CD4-positive, alpha-beta T cell treated with Interleukin-6 for 4 hours (primary cell): ENCODE measurements at places on chromosomes 7 and 10.

- DNase-seq: no peak
These were observed 32.8 kb upstream of the CDK14 start for GRCh38 chr7:90563286-90563685.

DNA sequence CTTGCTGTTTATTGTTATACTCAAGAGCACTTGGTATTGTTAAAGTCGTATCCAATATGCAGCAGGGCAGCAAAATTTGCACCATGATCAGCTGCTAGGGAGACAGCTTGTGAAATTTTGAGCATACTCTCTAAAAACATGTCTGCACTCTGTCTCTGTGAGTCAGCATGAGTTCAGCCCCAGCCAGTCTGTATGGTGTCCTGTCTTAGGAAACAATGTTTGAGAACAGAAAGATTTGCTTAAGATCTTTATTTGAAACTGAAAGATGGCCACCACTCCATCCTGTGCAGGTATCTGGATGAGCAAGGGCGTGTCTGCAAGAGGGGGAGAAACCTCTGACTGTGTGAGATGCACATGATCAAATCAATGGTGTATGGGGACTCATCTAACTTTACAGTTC lies 97.1 kb downstream of the GNAI1 start:
- no peak for DNase-seq

DNA sequence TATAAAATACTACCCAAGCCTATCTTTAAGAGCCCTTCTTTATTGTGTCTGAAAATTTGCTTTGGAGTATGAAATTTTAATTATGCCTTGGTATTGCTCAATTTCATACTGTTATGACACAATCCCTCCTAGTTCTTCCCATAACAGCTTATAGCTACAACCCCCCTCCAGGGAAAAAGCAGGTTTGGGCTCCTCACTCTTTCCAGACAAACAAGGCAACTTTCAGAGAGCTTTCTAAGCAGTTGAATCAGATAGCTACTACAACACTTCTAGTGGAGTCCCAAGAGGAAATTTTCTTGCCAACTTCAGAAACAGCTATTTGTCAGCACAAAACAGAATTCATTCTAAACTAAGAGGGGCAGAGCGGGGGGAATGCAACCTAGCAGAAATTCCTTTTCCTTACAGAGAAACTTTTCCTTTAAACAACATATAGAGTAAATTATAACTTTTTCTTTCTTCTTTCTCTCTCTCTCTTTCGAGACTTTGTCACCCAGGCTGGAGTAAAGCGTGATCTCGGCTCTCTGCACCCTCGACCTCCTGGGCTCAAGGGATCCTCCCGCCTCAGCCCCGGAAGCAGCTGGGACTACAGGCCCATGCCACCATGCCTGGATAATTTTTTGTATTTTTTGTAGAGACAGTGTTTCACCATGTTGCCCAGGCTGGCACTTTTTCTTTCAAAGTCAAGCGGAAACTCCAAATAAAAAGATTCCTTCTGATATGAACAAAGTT lies 26.0 kb upstream of the JMJD1C start:
- DNase-seq: no peak

DNA sequence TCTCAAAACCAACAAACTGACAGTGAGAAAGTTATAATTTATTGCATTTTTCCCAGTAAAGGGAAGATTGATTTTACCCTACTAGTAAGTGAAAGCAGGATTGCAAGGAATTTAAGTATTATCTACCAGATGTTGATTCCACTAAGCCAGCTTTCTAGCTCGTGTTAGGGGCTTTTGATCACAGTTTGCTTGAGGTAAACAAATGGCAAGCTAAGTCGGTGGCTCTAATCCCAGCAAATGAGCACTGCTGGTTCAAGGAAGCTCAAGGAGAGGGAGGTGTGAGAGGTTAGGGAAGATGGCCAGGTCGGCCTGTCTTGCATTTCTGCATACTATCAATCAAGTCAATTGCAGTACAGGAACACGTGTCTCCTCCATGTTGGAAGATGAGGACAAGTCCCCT lies 448.7 kb upstream of the POM121L12 start:
- no peak for DNase-seq

GRCh38 chr7:91846436-91846835 lies 34.1 kb downstream of the MTERF1 start:
- DNase-seq: no peak

DNA sequence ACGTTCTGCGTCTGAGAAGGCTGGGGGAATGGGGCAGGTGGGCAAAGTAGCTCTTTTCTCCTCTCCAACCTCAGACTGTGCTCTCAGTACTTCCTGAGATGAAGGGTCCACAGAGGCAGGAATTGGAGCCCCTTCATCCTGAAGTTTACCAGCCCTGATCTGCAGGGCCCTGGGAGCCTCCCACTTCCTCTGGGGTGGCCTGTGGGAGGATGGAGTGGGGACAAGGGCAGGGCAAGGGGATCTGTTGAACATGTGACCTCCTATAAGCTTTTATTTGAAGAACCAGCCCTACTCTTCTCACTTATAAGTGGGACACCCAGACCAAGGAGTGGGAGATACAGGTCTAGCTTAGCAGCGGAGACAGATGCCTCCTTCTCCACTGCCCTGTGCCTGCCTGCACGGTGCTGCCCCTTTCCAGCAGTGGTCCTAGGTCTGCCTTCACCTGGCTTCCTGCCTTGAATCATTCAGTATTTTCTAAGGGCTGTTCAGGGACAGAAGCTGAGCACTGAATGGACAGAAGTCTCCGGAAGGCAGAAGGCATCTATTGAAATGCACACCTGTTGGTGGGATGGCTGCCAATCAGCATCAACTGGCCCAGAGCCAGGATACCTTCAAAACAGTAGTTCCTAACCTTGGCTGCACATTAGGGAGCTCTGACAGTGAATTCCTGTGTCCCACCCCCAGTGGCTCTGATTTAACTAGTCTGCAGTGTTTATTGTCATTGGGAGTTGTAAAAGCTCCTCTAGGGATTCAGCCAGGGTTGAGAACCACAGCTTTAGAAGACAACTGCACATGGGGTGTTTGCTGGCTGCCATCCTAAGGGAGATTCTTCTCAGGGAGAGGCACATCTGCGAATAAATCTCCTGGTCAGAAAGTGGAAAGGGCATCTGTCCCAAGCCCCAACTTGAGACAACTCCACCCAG lies 2.7 kb upstream of the ARHGAP22 start:
- DNase-seq: no peak

DNA sequence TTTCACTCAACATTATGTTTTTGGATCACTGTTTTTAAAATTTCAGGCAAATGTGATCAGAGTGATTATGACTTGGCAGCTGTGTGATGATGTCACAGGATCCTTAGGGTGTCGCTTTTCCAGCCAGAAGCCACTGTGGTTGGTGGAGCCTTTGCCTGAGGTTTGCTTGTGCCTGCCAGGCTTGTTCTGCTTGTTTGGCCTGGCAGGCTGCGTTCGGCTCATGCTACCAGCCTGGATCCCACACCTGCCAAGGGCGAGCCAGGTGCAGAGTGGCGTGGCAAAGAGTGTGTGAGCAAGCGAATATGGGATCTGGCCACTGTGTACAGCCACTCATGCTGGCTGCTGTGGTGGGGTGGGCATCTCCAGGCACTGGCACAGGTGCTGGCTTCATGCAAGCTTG lies 55.7 kb downstream of the ADK start:
- no peak for DNase-seq

DNA sequence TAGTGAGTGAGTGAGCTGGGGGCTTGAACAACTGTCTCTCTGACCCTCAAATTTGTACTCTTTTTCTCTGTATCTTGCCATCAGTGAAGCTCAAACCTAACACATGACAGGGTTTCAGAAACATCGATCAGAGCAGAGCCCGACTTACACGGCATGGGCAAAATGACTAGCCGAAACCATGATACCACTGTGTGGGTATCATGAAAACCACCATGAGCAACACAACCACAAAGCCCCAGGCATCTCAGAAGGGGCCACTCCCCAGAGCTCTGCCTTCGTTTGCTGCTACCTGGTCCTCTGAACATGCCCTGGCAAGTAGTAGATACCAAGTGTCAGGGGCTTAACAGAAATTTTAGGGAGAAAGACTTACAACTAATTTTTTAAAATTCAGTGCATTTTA lies 308.5 kb downstream of the WDR11 start:
- no peak for DNase-seq

GRCh38 chr10:109886781-109887140 lies 36.5 kb downstream of the XPNPEP1 start:
- no peak for DNase-seq

GRCh38 chr10:84158550-84158949 lies 15.1 kb upstream of the GPR15LG start:
- no peak for DNase-seq

DNA sequence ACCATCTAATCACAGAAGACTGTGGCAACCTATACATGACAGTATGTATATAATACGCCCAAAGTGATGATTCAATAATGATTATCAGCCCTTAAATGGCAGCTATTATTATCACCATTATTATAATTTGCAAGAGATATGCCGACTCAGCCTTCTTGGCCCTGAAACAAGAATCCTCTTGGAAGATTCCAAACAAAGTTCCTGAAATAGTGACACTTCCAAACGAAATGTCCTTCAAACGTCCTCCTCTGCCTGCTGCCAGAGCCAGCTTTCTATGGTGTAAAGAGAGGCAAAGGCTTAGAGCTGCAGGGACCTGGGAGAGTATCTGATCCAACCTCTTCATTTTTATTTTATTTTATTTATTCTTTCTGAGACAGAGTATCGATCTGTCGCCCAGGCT lies 36.0 kb downstream of the NRAP start:
- no peak for DNase-seq

GRCh38 chr10:103895411-103896186 lies 22.4 kb downstream of the STN1 start:
- no peak for DNase-seq

GRCh38 chr7:2175091-2175490 lies 57.7 kb downstream of the MAD1L1 start:
- DNase-seq: no peak
